ENCODE measurements at places on chromosomes 3 and 15.

GRCh38 chr3:8619548-8619947 lies 25.1 kb downstream of the SSUH2 start:
- ATAC-seq: no peak

DNA sequence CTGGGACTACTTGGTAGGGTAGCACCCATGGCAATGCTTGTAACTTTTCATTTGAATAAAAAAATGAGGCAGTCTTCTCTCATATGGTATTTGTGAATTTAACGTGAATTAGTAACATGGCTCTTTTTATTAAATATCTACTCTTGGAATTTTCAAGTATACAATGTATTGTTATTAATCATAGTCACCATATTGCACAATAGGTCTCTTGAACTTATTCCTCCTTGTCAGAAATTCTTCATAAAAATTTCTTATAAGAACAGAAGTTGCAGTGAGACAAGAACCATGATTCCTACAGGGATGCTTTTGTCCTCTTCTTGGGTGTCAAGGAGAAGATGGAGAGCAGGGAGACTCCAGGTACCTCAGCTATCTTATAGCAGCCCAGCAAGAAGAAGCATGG lies 203.8 kb upstream of the FEZF2 start:
- no peak for ATAC-seq

GRCh38 chr3:86711634-86712033 lies 279.3 kb downstream of the VGLL3 start:
- ATAC-seq: no peak

DNA sequence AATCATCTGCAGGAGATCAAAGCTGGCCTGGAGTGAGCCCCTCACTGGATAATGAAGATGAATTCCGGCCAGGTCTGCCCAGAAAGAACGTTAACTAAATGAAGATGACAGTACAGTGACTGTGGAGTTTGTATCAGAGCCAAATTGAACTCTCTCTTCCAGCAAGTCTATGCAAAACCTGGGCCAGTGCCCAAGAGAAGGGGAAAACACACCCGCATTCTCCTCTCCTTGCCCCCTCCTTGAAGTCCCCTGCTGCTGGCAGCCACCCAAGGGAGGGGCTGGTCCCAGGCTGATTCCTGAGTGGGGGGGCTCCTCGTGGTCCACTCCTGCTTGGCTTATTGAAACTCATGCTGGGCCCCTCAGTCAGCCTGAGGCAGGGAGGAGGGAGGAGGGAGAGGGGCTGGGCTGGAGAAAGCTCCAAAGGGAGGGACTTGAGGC lies 155.7 kb downstream of the RAB11A start:
- ATAC-seq: no peak

DNA sequence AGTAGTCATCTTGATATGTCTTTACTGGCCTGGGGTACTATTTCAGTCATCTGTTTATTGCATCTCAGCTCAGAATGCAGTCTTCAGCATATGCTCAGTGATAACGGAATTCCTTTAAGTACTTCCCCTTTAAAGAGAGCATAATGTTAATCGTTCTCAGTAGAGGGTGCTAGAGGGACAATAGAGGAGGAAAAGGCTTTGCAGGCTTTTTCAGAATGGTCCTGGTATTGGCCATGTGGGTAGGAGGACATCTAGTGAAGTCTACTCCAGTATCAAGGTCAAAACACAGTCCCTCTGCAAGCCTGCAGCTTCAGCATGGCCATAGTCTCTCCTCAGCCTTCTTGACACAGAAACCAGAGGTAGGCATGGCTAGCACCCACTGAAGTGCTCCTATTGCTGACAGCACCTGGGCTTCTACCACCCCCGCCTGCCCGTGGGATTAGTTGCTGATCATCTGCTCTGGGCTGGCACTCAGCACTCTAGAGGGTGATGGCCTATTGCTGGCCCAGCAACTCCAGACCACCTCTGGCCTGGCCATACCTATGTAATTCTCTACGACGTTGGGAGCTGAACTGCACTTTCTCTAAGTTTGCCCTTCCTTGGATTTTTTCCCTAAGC lies 65.4 kb downstream of the KCNH8 start:
- ATAC-seq: peak; percentile 65

DNA sequence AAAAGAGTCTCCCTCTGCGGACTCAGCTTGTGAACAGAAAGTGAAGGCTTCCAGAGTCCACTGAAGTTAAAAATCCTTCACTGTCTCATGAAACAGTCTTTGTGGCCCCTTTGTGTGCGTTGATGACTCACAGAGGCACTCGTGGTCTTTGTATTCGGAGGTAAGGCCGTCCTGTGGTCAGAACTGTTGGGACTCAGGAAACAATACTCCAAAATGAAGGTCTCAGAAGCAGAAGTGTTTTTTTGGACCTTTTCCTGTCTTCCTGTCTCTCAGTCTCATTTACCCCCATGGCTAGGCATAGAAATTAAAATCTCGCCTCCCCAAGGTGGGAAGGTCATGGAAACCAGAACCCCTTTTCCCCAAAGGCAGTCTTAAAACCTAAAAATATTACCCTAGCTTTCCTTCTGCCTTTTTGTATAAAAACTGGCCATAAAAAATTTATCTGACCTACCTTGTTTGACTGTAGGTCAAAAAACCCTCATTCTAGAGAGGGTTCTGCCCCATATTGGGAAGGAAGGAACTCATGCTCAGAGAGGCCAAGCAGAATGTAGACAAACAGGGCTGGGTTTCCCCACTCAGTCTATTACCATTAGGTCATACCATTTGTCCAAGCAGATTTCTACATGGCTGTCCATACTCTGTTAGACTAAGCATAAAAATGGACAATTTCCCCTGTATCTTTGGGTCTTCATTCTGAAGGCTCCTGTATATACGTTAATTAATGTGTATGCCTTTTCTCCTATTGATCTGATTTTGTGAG lies 19.1 kb upstream of the EPB42 start:
- peak; percentile 53 for ATAC-seq

DNA sequence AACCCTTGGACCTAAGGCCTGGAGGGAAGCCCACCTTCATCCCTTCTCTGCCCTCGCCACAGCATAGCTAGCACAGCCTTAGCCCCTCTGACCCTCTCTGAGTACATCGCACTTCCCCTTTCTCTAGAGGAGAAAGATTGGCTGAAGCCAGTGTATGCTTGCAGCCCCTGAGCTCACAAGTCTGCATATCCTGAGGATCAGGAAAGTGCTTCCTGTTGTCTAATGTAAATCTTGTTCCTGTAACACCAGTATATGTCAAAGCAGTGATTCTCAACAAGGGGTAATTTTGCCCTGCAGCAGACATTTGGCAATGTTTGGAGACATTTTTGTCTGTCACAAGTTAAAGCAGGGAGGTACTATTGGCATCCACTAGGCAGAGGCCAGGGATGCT lies 2.2 kb upstream of the PRKCD start:
- ATAC-seq: no peak

DNA sequence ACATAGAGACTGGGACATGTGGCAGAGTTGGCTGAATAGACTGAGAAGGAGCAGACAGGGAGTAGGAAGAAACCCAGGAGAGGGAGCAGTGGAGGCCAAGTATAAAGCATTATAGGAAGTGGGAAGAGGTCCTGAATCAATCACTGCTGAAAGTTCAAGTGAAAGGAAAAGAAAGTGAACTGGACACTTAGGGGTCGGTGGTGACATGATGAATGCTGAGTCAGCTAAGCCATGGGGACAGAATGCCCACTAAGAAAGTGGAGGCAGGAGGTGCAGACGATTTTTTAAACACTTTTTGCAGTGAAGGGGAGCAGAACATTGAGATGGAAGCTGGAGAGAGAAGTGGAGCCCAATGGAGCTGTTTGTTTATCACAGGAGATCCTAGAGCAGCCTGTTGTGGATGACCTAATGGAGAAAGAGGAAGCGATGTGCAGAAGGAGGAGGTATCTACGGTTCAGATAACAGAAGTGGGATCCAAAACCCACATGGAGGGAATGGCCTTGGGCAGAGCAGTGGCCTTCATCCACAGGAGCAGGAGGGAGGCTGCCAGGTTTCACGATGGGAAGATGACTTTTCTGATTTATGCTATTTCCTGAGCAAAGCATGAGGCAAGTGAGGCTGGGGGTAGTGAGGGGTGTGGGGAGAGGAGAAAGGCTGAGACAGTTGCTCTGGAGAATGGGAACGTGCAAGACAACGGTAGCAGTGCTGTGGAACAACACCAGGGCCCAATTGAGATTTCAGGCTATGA lies 208.2 kb downstream of the RPLP1 start:
- ATAC-seq: no peak

DNA sequence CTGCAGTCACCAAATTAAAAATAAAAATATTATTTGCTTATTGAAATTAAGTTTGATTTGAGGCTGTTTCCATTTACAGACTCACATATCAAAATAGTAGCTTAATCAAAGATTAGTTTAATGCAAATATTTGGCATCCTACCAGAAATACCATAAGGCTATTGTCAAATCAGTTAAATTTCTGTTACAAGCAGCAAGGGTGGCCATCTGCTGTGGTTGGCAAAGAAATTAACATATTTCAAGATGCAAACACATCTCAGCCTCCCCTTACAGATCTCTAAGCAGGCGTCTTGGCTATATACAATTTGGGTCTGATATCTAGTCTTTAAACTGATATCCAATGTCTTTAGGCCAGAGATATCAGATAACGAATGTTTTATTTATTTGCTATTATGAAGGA lies 83.2 kb upstream of the NEDD4 start:
- ATAC-seq: no peak

- ATAC-seq: no peak
Measured at GRCh38 chr3:99939876-99940275, 122.2 kb downstream of the CMSS1 start.

DNA sequence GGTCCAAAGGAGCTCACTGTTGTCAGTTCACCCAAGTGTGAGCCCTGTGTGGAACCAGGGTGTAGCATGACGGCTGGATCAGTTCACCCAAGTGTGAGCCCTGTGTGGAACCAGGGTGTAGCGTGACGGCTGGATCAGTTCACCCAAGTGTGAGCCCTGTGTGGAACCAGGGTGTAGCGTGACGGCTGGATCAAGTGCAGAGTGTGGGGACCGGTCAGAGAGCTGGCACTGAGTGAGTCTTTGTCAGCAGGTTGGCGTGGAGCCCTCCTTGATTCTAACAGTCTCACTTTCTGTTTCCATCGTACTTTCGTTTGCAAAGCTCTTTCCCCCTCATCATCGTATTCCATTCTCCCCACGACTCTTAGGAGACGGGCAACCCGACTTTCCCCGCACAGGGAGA lies 57.9 kb upstream of the DLG1 start:
- no peak for ATAC-seq

GRCh38 chr3:10280177-10280529 lies 12.6 kb downstream of the GHRL start:
- no peak for ATAC-seq

DNA sequence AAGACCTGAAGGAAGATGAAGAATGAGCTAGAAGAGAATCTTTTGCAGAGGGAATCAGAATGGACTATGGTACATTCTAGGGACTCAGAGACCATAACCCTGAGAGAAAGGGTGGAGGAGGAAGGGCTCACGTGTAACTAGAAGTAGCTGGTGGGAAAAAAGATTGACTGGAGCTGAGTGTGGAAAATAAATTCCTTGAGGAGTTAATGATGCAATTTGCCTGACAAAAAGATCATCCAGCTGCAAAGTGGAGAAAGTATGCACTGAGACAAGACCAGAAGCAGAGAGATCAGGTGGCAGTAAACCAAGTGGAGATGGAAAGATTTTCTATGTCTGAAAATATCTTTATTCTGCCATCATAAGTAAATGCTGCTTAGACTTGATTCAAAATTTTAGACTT lies 52.9 kb upstream of the TBL1XR1 start:
- no peak for ATAC-seq

- peak; percentile 4 for ATAC-seq
Measured at GRCh38 chr3:128577711-128578110, 72.9 kb downstream of the RPN1 start.

DNA sequence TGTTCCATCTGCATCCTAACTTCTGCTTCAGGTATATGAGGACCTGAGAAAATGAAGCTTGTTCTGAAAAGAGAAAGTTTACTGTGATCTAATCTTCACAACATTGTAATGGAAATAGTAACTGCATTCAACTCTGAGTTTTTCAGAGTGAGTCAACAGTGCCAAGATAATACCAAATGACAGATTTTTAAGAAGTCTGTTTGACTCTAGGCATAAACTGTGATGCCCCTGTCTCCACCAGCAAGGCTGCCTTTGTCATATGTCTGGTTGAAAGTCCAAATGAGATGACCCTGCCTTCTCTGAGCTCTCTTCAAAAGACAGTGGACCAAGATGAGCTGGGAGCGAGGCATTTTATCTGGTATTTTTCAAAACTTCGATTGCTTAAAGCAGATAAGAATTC lies 44.8 kb upstream of the B3GNT5 start:
- no peak for ATAC-seq

DNA sequence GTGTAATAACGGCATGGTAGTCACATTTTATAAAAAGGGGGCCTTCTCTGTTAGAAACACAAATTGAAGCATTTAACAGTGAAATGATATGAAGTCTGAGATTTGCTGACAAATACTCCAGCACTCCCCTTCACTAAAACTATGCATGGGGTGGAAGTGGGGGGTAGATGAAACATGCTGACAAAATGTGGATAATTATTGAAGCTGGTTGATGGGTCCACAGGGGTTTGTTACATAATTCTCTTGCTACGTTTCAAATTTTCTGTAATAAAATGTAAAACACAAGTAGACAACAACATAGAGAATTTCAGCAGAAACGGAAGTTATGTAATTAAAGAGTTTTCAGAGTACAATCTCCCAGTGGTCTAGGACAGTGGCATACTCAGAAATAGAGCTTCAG lies 37.0 kb downstream of the MCF2L2 start:
- no peak for ATAC-seq

- no peak for ATAC-seq
Measured at GRCh38 chr15:33706173-33706572, 262.1 kb upstream of the CHRM5 start.

DNA sequence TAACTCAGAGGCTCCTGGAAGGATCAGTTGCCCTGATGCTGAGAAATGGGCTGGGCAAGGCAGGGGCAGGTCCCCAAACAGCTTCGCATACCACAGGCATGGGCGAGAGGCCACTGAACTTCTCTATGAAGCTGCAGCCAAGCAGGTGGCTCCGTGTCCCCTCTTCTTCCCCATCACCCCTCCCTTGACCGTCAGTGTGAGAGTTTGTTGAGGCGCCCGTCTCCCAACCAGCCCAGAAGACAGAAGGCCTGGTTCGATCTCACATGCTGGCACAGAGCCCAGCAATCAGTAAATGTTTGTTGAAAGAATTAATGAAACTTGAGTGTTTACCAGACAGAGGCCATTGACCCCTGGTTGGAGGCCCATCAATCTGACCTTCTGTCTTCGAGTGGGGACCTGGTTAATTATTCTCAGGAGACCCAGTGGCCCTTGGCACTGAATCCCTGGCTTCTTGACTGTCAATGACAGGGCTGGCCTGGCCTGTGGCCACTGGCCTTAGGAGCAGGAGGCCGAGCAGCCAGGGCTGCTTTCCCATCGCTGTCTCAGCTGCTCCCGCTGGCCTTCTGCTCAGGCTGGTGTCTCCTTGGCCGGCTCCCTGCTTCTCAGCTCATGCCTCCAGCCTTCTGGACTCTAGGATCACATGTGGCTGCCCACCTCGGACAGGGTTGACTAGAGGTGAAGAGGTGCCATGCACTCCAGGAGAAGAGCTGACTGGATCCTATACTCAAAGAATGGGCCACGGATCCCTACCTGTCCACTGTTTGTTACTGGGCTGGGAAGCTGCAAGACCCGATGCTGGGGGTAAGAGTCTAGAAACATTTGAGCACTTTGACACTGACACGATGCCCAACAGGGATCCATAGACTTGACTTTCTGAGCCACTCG lies 113.4 kb downstream of the ASB7 start:
- ATAC-seq: no peak
